NCI-H510A treated with DMSO at 0.1 percent for 48 hours (cell line): ENCODE measurements at places on chromosomes 2 and 18.

DNA sequence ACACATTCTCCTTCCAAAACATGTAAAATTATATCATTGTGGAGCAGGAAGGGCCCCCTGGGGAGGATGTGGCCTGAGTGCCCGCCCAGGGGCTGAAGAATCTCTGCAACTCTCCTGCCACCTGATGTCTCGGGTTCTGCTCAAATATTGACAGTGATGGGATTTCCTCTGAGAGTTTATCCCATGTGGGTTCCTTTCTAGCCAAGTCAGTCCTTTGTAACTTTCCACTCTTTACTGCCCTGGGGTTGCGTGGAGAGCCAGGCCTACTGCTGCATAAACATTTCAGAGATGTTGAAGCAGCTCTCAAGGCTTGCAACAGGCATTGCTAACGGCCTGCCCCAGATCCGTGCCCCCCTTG lies 4.0 kb upstream of the RAB17 start:
- no peak for DNase-seq

DNA sequence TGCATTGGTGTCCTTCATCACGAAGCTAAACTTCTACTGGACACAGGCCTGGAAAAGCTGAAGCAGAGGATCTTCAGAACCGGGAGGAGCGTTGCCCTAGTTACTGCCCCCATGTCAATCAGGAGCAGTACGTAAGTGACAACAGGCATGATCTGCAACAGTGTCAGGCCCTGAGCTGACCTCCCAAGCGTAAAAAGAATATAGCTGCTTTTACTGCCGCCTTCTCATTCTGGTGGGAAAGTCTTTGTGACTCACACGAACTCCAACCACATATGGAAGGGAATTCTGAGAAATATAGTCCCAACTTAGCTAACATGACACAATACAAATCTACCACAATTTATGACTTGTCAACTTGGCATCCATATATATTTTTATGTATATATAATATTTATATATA lies 1007.7 kb upstream of the CDH2 start:
- DNase-seq: no peak

GRCh38 chr2:95031076-95031725 lies 5.7 kb downstream of the MAL start:
- no peak for DNase-seq

GRCh38 chr18:54149078-54149697 lies 75.3 kb downstream of the MBD2 start:
- no peak for DNase-seq

- no peak for DNase-seq
Observed at GRCh38 chr18:8218197-8218596, 391.0 kb upstream of the RAB12 start.

- DNase-seq: no peak
Observed at GRCh38 chr2:176560296-176560695, 291.1 kb downstream of the MTX2 start.

DNA sequence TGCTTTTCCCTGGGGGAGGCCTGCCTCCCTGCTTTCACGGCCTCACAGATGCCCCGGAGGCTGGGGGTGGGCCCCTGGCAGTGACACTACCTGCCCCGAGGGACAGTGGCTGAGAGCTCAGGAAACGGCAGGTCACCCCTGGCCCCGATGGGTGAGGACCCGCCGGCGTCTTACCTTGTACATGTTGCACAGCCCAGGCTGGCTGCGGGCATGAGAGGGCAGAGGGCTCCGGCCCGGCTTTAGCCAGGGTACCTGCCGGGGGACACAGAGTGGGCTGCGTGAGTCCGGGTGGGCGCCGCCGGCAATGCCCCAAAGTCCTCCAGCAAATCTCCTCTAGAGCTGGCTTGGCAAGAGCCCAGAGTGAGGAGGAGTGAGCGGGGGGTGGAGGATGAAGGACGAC lies 122.9 kb downstream of the MBP start:
- no peak for DNase-seq
